Stimulated activated CD8-positive, alpha-beta memory T cell treated with anti-CD3 and anti-CD28 coated beads, Interleukin-4, amount 100 ng/mL, for 4 hours (primary cell): ENCODE measurements at places on chromosomes 12 and 14.

- DNase-seq = no peak
Observed at GRCh38 chr12:2256915-2257314, 204.1 kb downstream of the CACNA1C start.

- no peak for DNase-seq
Observed at GRCh38 chr14:83940253-83940652, 1589.7 kb upstream of the FLRT2 start.

- DNase-seq = no peak
Observed at GRCh38 chr12:25573346-25573745, 20.3 kb upstream of the LMNTD1 start.

DNA sequence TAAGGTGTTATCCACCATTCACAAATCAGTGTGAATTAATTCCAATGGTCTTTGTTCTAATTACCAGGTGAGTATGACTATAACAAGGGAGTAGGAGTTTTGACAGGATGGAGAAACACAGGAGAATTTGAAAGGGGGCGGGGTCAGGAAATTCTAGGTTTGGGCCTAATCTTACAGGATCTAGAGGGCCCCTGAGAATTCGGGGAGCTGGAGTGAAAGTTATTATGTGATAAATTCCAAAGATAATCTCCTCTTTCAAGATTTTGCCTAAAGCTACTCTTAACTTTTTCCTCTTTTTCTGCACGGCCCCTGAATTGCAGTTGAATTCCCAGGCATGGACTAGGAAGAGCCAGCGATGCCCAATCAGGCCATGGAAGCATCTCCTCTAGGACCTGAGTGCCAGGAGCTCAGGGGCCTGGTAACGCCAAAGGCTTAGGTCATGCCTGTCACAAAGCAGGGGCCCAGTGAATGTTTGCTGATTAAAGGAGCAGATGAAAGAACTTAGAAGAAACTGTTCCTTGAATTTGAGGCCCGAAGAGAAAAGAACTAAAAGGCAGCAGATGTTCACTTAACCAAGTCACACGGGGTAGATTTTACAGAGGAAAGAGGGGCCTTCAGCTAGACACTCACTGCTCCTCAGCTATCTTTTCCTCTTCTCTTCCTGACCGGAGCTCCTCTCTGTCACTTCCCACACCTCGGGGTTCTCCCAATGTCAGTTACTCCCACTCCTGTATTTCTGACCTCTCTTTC lies 195.5 kb downstream of the PPM1H start:
- DNase-seq = no peak

DNA sequence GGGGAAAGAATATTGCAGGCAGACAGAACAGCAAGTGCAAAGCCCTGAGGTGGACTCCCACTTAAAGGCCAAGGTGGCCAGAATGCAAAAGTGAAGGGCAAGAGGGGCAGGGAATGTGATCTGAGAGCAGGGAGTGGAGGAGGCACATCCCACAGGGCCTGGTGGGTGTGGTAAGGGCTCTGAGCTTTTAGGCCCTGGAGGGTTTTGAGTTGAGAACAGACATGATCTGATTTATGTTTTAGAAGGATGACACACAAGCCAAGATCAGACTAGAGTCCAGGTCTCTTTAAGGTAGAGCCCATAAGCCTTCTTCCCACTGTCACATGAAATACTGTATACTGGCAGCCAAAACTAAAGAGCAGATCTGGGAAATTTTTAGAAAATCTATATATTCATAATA lies 162.5 kb downstream of the SLC38A4 start:
- DNase-seq = no peak

DNA sequence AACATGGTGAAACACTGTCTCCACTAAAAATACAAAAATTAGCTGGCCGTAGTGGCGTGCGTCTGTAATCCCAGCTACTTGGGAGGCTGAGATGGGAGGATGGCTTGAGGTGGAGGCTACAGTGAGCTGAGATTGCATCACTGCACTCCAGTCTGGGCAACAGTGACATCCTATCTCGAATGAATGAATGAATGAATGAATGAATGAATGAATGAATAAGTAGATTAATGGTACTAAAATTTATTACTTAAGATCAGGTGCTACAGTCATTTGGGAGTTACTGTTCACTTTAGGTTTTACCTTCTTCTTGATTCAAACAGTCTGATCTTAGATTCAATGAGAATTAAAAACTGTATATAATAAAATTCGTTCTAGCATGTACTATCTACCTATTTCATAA lies 31.6 kb upstream of the WDR89 start:
- no peak for DNase-seq

DNA sequence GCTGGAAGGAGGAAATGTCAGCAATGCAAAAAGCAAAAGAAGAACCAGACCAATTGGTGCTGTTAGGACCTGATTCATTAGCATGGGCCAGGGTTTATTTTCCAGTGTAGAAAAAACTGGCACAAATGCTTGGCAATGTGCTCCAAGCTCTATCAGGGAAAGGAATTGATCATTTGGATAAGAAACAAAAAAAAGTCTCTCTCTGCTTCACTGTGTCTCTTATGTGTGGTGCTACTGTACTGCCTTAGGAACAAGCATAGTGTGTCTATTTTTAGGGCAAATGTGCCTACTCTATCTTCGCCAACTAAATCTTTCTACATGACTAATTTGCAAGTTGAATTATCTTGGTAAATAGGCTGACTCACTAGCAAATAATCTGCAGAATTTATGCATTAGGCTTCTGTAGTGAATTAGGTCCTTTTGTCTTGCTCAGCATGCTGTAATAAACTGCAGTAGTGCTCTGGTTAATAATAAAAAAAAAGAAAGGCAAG lies 236.7 kb downstream of the MDGA2 start:
- no peak for DNase-seq

GRCh38 chr12:89765959-89766824 lies 57.6 kb upstream of the ATP2B1 start:
- no peak for DNase-seq
